ENCODE measurements at places on chromosomes 16 and 17.

DNA sequence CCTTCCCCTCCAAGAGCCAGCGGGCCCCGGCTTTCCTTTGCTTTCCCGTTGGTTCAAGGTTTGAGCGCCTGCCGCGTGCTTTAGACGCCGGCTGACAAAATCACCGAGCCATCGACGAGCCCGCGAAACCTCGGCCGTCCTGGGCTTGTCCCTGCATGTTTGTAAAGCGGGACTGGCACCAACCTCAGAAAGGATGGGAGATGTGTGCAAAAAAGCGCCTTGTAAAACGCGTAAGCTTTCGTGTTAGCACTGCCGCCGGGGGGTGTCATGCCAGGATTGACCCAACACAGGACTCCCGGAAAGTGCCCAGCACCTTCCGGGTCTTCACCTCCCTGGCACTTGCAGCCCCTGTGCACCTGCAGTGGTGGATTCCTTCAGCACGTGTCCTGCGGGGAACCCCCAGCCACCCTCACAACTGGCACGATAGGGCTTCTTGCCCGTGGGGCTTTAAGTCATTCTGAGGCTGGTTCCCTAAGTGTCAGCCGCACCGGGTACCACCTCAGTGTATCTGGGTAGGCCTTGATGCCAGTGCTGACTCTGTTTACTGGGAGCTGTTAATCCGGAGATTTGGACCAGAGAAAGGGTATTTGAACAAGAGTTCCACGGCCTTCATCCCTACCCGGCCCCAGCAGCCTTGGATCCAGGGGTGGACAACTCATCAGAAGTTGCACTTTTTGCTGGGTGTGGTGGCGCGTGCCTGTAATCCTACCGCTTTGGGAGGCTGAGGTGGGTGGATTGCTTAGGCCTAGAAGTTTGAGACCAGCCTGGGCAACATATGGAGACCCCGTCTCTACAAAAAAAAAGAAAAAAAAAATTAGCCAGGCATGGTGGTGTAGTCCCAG is 817 bp downstream of the NDUFAF8 start:
- no peak for DNase-seq

GRCh38 chr17:6638046-6638908 is 2.2 kb downstream of the KIAA0753 start:
- DNase-seq, result no peak

GRCh38 chr16:84795329-84796053 is 24.3 kb upstream of the CRISPLD2 start:
- DNase-seq, result peak; percentile 71

- DNase-seq, result no peak
Observed at GRCh38 chr16:81136390-81137335, 40.5 kb upstream of the GCSH start.

- no peak for DNase-seq
Observed at GRCh38 chr16:82300374-82300951, 130.4 kb upstream of the MPHOSPH6 start.

DNA sequence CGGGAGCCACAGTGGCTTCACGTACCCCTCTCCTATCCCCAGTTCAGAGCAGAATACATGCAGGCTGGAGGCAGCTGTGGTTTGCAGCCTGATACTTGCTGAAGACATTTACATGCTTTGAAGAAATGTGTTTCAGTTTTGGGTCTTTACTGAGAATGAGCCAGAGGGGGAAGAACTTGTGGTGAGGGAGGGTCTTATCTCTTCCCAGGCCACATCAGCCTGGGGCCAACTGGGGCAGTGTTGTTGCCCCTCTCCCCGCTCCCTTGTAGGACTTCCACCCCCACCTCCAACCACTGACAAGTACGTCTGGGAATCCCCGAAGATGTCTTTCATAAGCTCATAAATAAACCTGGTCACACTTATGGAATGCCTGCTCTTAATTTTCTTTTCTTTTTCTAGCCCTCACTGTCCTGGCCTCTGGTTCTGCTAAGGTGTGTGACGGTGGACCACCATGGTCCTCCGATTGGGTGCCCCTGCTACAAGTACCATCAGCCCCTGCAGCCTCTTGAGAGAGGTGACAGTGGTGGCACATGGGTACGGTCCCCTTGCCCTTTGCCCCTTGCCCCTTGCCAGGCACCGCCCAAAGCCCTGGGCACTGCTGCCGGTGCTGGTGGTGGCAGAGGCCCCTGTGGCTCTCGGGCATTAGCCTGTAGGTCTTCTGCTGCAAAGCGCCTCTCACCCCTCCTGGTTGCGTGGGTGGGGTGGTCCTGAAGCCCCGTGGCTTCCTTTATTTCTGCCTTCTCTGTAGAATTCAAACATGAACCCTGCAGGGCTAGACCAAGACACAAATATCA is 144.8 kb upstream of the RPH3AL start:
- DNase-seq, result no peak

- DNase-seq, result no peak
Observed at GRCh38 chr17:41434415-41434814, 6.4 kb downstream of the KRT38 start.

GRCh38 chr17:78338486-78339259 is 21.2 kb downstream of the SOCS3 start:
- peak; percentile 39 for DNase-seq

GRCh38 chr17:13359774-13360173 is 242.0 kb downstream of the HS3ST3A1 start:
- DNase-seq, result no peak

DNA sequence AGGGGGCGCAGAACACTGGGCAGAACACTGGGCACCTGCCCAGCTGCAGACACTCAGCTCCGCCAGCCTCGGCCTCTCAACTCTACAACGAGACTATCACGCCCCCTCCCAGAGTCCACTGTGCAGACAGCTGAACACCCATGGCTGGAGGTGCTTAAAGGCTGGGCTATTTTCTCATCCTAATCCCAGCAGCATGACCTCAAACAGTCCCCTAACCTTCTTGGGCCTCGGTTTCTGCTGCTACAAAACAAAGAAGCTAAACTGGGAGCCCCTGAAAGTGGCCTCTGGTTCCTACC is 27.7 kb upstream of the ZNF469 start:
- no peak for DNase-seq

All from suppressor macrophage treated with lipopolysaccharide for 4 hours (primary cell).